DMS79 treated with DMSO at 0.1 percent for 48 hours (cell line): ENCODE measurements at places on chromosomes 3 and 15.

GRCh38 chr3:178856804-178857203, 214.8 kb downstream of the ZMAT3 start:
- no peak for DNase-seq

- no peak for DNase-seq
These were observed 142.0 kb downstream of the NAALADL2 start for GRCh38 chr3:175001091-175001490.

GRCh38 chr3:70546679-70547078, 234.2 kb upstream of the MDFIC2 start:
- DNase-seq = no peak

DNA sequence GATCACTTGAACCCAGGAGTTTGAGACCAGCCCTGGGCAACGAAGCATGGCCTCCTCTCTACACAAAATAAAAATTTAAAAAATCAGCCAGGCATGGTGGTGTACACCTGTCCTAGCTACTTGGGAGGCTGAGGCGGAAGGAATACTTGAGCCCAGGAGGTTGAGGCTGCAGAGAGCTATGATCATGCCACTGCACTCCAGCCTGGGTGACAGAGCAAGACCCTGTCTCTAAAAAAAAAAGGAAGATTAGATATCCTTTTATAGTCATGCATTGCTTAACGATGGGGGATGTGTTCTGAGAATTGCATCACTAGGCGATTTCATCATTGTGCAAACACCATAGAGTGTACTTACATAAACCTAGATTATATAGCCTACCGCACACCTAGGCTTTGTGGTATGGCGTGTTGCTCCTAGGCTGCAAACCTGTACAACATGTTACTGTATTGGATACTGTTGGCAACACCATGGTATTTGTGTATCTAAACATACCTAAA, 12.6 kb downstream of the ALAS1 start:
- DNase-seq = no peak

GRCh38 chr3:89649431-89649830, 542.0 kb downstream of the EPHA3 start:
- no peak for DNase-seq

GRCh38 chr3:109731639-109732473, 394.5 kb upstream of the DPPA4 start:
- DNase-seq = no peak

GRCh38 chr3:160393346-160394008, 5.5 kb downstream of the IFT80 start:
- no peak for DNase-seq

GRCh38 chr3:78154521-78155186, 1114.8 kb downstream of the ROBO2 start:
- DNase-seq = no peak

DNA sequence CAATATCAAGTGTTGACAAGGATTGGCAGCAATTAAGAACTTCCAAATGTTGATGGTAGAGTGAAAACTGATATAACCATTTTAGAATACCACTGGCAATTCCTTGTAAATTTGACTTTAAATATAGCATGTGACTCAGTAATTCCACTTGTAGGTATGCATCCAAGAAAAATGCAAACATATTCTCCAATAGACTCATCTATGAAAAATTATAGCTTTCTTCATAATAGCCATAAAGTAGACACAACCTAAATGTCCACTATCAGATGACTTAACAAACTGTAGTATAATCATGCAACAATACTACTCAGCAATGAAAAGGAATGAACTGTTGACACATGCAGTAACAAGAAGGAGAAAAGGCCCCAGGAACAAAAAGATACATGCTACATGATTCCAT, 988.1 kb downstream of the FHIT start:
- no peak for DNase-seq

DNA sequence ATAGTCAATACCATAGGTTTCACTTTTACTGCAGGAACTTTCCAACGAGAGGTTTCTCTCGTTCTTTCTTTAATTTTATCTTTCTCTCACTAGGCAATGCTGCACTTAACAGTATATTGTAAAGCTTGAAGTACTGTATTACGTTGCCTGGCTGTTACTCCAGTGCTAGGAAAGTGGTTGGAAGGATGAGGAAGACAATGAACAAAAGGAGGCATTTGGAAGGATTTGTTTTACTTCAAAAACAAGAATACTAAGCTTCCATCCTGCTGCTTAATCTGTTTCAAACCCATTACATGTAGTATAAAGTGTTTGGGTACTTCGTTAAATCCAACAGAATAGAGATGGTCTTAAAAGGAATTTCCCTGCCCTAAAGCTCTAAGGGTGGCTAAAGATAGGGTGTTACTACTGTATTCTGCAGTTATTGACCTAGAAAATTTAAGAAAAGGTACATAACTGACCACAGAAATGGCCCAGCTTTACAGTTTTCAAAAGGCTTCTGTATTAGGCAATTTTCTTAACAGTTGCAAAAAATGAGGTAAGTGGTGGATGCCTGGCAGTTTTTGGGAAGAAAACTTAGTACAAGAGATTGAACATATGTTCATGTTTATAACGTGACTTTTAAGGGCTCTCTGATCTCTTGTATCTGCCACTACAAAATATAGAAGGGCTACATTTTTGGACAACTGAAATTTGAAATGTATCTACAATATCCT, 785 bp upstream of the IFT57 start:
- peak; percentile 40 for DNase-seq

- no peak for DNase-seq
These were observed 30.3 kb upstream of the FSTL1 start for GRCh38 chr3:120481081-120481480.

GRCh38 chr15:40279437-40280141, 3.3 kb downstream of the ANKRD63 start:
- peak; percentile 68 for DNase-seq

DNA sequence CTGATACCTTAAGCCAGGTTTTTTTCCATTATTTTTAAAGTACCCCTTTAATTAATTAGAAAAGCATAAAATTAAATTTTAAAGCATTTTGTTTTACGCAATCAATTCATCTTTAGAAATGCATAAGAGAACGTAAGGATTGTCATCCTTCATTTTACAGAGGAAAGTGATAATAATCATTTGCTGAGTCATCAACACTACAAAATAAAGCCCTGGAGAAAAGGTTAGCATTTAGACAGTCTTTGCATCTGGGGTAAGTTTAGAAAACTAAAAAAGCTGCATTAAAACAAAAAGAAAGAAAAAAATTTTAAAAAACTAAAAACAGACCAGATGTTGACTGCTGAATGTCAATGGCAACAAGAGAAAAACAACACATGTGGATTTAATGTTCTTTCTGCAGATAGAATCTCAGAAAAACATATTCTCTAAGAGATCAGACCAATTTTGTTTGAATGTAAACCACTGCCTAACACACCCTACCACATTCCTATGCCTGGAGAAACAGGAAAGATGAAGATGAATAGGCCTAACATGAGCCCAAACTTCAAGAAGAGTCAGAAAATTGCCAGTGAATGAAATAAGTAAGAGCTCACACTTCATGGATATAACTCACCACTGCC, 59.9 kb downstream of the SUCNR1 start:
- no peak for DNase-seq

DNA sequence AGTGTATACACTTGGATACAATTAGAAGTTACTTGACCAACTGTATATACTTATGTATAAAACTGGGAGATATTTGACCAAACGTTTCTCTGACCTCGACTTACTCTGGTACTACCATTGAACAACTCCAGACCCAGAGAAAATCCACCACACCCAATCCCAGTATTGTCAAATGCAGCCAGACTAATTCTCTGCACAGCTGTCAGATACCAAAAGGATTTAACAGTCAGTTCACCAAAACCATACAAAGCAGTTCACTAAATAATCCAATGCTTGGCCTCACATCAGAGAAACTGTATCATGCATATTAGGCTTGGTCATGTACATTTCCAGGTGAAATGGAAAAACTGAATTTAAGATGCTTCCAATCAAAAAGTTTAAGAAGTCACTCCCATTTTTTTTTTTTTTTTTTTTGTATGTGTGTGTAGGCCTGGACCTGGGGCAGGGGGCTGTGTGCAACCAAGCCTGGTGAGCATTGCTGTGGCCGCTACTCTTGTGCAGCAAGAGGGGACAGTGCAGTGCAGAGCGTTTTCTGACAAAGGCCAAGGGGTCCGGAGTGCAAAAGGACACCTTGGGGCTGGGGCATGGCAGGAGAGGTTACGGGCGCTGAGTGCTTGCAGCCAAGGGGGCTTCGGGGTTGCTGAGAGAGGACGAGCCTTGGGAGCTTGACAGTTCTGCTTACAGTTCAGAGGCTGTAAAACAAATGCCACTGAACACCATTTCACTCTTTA, 1.4 kb downstream of the TOMM70 start:
- DNase-seq = no peak

- DNase-seq = no peak
These were observed 218.6 kb downstream of the TBC1D2B start for GRCh38 chr15:77858792-77859490.

DNA sequence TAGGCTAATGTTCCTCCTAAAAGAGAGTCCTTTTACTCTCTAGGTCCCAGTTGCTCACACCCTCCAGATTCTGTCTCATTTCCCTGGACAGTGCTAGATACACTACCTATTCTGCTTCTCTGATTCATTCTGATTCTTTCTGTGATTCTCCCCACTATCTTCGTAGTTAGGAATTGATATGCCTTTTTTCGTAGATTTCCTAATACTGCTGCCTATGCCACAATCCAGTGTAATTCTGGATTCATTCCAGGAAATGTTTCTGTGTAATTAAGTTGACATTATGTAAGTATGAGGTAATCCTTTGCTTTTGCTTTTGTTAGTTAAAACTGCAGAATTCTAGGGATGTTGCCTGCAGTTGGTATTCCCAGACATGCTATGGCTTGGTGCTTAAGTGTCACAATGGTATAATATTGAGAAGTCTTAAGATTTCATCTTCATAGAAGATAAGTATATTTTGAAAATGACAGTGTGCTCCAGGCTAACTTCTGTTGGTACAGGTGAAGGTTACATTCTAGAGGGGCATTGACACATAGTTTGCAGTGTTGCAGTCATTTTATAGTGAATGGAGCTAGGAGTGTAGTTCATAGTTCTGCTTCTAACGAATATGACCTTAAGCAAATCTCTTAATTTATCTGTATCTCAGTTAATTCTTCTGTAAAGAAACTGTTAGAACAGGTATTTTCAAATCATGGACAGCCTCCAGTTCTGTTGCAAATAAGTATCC, 54.3 kb downstream of the RIOX2 start:
- no peak for DNase-seq

- no peak for DNase-seq
These were observed 108.9 kb upstream of the UBE2E1 start for GRCh38 chr3:23696842-23697241.
